Urothelium cell line (cell line): ENCODE measurements at places on chromosomes 11 and 22.
A peak's percentile ranks its signal among the peaks of the same experiment; 100 is the strongest.

DNA sequence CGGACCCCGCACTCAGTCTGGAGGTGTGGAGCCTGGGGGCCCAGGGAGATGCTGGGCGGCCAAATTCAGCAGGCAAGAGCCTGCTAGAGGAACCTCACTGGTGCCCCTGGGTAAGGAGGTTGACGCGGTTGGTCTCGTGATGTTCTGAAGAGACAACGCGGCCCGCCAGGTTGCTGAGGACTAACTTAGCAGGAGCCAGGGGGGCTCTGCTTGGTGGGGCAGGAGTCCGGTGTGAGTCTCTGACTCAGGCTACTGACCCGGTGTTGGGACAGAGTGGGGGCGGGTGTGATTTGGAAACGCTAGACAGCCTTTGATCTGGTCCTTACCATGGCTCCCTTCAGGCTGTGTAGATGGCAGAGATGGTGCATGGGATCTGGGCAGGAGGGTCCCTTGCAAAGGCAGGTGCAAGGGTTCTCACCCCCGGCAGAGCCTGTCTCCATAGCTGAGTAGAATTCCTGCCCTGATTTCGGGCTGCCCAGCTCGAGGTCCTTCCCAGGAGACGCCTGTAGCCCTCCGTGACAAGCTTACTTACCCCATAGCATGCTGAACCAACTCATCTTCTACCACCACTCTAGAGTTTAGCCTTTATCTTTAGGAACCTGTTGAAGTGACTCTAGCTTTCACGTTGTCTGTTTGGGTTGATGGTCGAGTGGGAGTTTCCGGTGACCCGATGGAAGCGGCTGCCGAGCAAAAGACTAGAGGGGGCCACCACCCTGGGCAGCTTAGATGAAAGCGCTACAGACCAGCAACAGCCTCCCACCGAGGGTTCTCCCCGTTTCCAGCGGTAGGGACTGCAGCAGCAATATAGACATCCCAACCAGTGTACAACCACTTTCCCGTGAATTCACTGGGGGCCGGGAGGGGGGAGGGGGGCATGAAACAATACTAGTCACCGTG is 38.4 kb downstream of the KCNC1 start:
- no peak for DNase-seq

- no peak for DNase-seq
Observed at GRCh38 chr11:9461760-9462134, 935 bp downstream of the ZNF143 start.

- DNase-seq = no peak
Observed at GRCh38 chr22:30474683-30475424, 3.0 kb upstream of the SEC14L3 start.

- no peak for DNase-seq
Observed at GRCh38 chr11:8261291-8261690, 2.4 kb downstream of the LMO1 start.

DNA sequence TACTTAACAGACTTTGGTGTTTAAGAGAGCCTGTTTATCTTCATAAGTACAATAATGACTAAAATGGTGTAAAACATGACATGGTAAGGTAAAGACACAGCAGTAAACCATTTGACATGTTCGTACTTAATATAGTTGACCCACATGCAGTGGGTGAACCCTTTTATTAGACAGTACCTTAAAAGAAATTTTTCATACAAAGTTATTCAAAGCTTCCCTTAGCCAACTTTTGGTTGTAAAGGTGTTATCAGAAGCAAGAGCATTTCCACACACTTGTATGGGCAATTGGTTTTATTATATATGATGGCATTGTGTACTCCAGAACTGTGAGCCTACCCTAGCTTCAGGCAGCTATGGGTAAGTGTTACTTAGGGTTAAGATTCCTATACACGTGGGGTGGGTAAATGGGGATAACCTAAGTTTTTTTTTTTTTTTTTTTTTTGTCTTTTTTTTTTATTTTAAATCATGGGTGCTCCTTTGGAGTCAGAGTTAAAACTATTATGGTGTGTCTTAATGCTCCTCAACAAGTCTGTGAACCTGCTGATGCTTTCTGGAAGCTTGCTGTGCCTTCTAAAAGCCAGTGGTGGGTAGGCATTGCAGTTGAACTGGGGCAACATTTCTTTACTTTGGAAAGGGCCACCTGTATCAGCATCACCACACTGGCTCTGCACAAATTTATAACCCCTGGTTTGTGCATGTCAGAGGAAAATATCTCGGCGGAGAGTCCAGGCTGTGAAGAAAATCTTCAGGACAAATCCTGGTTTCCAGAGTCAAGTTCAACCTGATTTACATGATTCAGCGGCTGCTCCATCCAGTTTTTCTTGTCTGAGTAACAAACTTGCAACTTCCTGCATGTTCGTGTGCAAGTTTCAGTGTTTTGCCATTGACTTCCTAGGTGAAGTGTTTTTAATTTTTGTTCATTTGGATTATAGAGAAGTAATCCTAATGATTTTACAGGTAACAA is 3.3 kb downstream of the PCF11 start:
- DNase-seq = no peak

GRCh38 chr22:37472418-37473006 is 13.7 kb downstream of the MFNG start:
- peak; percentile 57 for DNase-seq

DNA sequence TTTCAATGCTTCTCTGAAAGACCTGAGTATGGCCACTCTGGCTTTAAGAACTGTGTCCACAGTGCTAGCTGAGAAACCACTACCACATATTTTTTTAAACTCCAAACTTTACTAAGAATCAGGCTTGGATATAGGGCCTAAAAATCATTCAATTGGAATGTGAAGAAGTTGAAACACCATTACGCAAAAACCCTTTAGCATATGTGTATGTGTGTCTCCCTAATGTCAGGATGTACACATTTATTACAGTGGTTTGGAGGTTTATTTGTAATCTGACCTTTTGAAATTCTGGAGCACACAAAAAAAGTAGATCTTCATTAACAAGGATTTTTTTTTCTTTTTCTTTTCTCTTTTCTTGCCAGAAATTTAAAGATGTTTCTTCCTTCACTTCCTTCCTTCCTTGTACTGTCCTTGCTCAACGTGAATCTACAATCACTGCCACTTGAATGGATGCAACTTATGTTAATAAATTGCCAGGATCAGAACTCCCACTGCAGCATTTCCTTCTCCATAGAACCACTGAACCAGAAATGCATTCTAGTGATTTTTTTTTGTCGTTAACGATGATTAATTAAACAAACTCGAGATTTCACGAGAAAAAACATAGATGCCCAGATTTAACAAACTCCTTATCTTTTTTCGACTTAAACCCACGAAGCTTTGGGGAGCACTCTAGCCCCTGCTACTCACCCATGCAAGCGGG is 3.1 kb upstream of the ADM start:
- DNase-seq = no peak

DNA sequence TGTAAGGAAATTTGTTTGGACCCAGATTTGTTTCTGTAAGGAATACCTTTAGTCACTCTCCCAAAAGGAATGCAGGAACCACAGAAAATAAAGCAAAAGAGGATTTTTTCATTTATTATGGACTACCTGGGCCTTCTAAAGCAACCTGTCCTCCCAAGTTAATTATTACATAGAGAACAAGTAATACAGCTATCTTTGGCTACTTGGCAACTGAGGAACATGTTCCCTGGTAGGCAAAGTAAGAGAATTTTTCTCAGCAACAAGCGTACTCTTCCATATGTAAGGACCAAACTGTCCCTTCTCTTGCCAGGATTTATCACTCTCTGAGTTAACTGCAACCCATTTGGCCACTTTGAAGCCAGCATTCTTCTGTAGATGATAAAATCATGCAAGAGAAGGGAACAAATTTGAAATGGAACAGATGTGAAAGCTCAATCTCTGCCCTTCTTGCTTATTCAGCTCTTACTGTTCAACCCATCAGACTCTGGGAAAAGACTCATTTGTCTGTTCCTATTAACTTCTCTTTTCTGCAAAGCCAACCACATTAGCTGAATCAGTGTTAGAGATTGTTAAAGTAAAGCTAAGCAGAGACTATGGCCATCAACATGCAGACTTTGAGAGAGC is 190.2 kb downstream of the SWAP70 start:
- no peak for DNase-seq

DNA sequence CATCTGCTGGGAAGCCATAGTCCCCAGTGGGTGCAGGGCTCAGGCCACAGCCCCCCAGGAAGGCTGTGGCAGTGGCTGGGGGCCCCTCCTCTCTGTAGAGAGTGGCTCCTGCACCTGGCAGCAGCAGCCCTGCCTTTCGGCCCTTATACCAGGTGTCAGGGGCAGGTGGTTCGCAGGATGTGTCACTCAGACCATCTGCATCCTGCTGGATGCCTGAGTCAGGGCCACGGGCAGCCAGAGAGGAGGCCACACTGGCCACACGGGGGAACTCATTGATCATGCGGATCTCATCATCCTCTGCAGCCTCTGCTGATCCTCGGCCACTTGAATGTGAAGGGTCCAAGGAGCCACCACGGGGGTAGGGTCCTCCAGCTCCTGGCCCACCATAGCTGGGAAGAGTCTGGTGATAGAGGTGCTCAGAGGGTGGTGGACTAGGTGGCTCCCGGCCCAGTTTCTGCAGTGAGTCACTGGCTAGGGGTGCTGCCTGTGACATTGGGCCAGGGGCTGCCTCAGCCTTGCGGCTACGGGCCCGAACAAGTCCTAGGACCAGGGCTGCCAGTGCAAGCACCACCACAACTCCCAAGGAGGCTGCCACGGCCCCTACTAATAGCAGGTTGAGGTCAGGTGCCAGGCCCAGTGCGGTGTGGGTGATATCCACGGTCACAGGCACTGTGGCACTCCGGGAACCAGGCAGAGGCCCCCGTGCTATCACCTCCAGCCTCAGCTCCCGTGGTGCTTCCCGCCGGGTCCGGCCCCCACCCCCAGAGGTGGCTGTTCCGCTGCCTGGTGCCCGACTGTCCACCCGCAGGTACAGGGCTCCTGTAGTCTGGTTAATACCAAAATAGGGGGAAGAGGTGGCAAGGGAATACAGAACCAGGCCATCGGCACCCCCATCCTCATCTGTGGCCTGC is 3.3 kb upstream of the TPP1 start:
- DNase-seq = no peak

- no peak for DNase-seq
Observed at GRCh38 chr11:73266646-73267020, 5.5 kb upstream of the P2RY6 start.

DNA sequence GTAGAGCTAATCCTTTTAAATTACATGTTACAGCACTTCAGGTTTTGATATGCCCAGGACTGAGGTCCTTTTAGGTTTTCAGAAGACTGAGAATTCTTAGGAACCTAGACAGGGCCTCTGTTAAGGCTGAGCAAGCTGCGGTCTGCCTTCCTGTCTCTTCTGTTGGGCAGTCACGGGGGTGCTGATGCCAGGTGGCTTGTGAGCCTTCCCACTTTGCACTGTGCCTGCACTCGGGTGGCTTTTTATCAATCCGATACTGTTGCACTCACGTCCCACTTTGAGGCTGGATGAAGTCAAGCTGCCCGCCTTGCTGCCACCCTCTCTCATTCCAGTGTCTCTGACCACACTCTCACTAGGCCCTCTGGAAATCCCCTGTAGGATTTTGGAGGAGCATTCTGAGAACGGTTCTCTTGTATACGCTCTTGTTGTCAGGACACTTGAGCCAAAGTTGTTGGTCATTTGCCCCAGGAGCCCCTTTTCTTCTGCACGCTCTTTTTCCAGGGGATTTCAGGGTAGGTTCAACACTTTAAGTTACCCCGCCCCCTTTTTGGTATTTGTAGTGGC is 141.8 kb downstream of the TEAD1 start:
- no peak for DNase-seq

DNA sequence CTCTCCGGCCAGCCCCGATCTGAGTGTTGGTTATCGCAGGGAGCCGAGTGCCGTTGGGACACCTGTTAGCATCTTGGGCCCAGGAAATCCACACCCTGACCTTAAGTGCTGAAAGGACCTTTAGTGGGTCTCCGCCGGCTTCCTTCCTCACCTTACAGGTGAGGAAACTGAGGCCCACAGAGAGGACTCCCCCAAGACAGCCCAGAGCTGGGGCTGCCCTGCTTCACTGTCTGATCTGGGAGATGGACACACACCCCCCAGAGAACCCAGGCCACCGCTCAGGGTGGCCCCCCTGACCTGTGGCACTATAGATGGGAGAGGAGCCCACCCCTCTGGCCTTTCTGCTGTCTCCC is 73.6 kb downstream of the FBLN1 start:
- DNase-seq = no peak

DNA sequence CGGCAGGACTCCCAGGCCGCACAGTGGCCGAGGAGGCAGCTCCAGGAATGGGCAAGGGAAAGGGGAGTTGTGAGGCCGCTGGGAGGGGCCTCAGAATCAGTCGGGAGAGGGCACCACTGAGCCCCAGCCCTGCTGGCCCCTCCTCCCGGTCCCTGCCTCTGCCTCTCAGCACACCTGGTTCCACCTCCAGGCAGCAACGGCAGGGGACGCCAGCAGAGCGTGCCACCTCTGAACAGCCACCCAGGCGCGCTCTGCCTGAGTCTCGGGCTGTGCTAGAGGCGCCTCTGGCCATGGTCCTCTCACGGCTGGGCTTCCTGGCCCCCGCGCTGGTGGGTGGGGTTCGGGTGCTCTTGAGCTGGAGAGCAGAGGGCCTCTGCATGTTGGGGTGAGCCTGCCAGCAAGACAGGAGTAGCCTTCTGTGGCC is 33.0 kb downstream of the MOB2 start:
- DNase-seq = no peak

GRCh38 chr11:117166491-117166890 is 12.1 kb upstream of the SIDT2 start:
- DNase-seq = no peak

GRCh38 chr22:36998620-36999351 is 20.5 kb downstream of the TST start:
- DNase-seq = peak; percentile 61

GRCh38 chr11:134142536-134142935 is 73.7 kb downstream of the JAM3 start:
- no peak for DNase-seq

- peak; percentile 64 for DNase-seq
Observed at GRCh38 chr11:8338138-8338537, 74.5 kb upstream of the LMO1 start.

GRCh38 chr11:121482231-121483129 is 29.7 kb upstream of the SORL1-AS1 start:
- DNase-seq = no peak

GRCh38 chr11:60345489-60345888 is 18.4 kb downstream of the MS4A6E start:
- DNase-seq = no peak

DNA sequence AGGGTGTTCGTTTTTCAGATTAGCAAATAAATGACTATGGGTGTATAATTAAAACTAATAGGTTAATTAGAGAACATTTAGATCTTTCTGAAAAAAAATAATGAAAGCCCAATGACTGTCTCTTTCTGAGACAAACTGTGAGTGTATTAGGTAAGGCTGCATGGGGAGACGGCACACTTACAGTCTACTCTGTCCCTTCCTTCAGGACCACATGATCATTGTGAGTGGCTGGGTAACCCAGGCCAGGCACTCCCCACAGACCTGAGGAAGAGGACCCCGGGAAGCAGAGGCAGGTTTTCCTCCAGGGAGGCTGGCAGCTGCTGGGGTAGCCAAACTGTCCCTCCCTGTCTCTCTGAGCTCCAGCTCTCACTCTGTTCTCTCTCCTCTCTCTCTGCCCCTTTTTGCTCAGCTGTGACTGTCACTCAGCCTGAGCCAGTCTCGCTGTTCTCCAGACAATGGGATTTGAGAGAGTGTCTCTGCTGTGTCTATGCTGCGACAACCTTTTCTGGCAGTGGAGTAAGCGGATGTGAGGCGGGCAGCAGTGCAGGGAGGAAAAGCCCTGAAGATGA is 83.1 kb upstream of the NCAM1 start:
- DNase-seq = no peak

- peak; percentile 82 for DNase-seq
Observed at GRCh38 chr11:32434356-32435151, 785 bp downstream of the WT1 start.

GRCh38 chr11:46916286-46917108 is 1.9 kb downstream of the LRP4 start:
- peak; percentile 84 for DNase-seq

GRCh38 chr11:6547177-6547576 is 50.1 kb downstream of the DNHD1 start:
- no peak for DNase-seq
